Stimulated activated CD8-positive, alpha-beta memory T cell treated with anti-CD3 and anti-CD28 coated beads, Interleukin-15, amount 100 ng/mL, for 48 hours (primary cell): ENCODE measurements at places on chromosomes 4 and X.

GRCh38 chr4:16597845-16598596, 300.4 kb downstream of the LDB2 start:
- no peak for DNase-seq

- DNase-seq = no peak
These were observed 44.0 kb downstream of the SLC25A5 start for GRCh38 chrX:119512146-119512800.

DNA sequence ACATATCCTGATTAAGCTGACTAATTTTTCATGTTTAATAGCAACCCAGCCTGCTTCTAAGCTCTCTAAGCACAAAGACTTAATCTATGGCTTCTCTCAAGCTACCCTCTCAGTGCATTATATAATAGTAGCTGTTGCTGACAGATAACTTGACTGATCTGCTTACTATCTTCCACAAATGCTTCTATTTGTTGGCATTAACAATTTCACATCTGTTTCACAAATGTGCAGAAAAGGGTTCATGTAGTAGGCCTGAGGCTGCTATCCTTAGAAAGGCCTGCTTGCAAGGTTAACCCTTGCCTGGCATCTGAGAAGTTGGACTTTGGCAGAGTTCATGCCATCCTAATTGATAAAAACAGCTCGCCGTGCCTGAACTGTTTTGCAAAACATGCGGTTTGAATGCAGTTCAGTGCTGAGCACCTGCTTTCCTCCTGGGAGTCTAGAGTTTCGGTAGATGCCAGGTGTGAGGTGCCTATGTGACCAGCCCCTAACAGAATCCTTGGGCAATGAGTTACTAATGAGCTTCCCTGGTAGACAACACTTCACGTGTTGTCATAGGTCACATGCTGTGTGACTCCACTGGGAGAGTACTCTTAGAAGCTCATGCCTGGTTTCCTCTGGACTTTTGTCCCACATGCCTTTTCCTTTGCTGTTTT, 68.4 kb downstream of the NSG1 start:
- no peak for DNase-seq

- DNase-seq = no peak
These were observed 11.8 kb upstream of the ELF2 start for GRCh38 chr4:139188648-139189416.

- DNase-seq = no peak
These were observed 51.4 kb upstream of the MSANTD1 start for GRCh38 chr4:3197366-3198105.

- no peak for DNase-seq
These were observed 126.0 kb downstream of the TENM3 start for GRCh38 chr4:182369211-182369610.

- no peak for DNase-seq
These were observed 33.7 kb downstream of the IDS start for GRCh38 chrX:149471397-149471796.

- DNase-seq = no peak
These were observed 669.6 kb upstream of the FAM241A start for GRCh38 chr4:111475666-111476065.

GRCh38 chrX:118975831-118976598, 1.6 kb downstream of the LONRF3 start:
- peak; percentile 53 for DNase-seq

DNA sequence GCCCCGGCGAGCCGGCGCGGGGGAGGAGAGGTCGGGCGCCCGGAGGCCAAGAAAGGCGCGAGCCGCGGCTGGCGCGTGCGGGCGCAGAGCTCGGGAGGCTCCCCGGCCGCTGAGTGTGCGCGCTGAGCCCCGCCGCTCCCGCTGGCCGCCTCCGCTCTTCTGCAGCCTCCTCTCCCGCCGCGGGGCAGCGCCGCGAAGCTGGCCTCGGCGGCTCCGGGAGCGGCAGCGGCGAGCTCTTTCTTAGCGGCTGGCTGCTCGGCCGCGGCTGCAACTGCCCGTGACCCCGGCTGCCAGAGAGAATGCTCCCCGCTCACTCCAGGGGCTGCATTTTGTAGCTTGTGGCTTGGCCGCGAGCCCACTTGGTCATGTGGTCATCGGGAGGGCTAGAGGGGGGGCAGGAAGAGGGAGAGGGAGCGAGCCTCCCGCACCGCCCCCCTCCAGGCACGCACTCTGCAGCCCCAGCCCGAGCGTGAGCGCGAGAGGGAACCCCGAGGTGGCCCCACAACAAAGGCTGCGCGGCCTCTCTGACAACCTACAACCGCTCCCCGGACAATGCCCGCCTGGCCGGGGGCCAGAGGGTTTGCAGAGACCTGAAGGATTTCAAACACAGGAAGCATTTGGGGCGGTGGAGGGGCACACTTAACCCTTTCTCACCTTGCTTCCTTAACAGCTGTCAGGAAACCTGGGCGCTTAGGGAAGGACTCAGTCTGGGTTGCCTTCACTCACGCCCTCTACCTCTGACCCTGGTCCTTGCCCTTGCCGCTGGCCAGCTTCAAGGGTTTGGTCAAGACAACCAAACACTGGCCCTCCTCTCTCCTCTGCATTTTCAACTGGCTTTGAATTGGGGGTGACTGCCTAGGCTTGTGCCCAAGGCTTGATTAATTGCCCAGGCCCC, at the start of gene APLN:
TSS of gene APLN (minus strand) at position 305 of the 895 bp plus-strand sequence. CDS start 326 bp downstream, outside the sequence.
- DNase-seq = no peak

GRCh38 chrX:1485033-1485432, 32.3 kb upstream of the ASMTL start:
- no peak for DNase-seq

DNA sequence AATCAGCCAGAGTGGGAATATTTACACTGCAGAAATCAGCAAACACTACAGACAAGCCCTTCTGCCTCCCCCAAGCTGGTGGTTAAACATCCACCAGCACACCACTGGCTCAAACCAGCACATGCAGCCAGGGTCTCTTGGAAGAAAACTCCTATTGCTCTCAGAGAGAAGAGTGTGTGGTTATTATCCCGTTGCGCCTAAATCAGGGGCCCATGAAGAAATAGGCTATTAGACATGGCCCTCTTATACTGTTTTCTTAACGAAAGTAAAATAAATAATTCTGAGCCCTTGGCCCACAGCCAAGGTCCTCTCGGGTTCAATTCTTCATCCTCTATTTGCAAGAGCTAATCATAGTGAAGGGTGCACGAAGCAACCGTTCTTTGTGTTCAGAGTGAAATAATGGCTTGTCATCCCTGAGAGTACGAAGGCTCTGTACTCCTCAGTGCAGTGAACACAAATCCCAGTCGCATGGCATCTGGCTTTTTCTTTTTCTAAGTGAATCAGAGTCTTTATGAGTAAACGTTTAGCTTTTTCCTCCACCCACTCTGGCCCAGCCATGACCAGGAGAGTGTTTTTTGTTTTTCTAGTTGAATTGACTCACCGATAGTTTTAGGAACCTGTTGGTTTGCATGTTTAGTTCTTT, 33.4 kb upstream of the RBM47 start:
- no peak for DNase-seq

- DNase-seq = no peak
These were observed 68.4 kb downstream of the RAPGEF2 start for GRCh38 chr4:159171287-159171686.

DNA sequence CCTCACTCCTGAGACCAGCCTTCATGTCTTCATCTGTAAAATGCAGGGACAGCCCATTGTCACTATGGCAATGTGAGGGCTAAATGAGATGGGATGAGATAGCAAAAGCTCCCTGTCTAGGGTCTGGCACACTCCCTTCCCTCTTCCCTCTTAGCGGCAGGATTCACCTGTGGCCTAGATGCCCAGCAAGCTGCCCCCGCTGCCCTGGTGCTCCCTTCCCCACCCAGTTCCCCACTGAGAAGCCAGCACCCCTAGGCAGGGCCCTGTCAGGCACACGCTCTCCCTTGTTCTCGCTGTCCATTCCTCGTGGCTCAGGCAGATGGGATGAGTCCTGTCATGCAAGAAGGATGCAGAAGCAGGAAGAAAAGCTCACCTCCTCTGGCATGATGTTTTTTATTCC, 49.2 kb upstream of the PJA1 start:
- no peak for DNase-seq

GRCh38 chr4:74159143-74159709, 1.3 kb downstream of the MTHFD2L start:
- DNase-seq = no peak

GRCh38 chr4:31007858-31008257, 287.7 kb downstream of the PCDH7 start:
- DNase-seq = no peak

GRCh38 chr4:15470128-15470475, 420 bp downstream of the CC2D2A start:
- DNase-seq = no peak

GRCh38 chr4:150591406-150591805, 9.5 kb downstream of the MAB21L2 start:
- DNase-seq = no peak

DNA sequence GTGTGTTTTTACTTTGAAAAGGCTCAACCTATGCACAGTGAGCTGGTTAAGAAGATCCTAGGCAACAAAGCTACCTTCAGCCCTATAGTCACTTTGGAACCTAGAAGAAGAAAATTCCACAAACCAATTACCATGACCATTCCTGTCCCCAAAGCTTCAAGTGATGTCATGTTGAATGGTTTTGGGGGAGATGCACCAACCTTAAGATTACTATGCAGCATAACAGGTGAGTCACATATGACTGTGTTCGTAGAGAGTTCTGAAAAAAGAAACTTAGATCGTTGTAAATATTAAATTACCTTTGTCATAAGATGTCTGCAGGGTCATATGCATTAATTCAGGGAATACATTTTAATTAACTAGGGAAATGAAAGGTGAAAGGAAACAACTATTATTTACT, 287.1 kb downstream of the ANK2 start:
- DNase-seq = no peak

- no peak for DNase-seq
These were observed 252.8 kb downstream of the NAP1L3 start for GRCh38 chrX:93420525-93421082.
